ENCODE measurements at places on chromosomes 16 and 17. TPM values are rescaled to one million over a fixed set of nuclear protein-coding genes. Genes with fewer than 3 reads are reported as not detected.

The OTOP3 gene
- not detected for total RNA-seq

The EIF3C gene
- total RNA-seq: 144 TPM

The OTOP2 gene
- not detected for total RNA-seq

The NACA2 gene
- total RNA-seq: not detected

The SEC14L5 gene
- total RNA-seq: under 0.01 TPM

The MMP15 gene
- total RNA-seq: 14.8 TPM

The GALR2 gene
- not detected for total RNA-seq

The MT1E gene
- 79.6 TPM for total RNA-seq

The CCDC154 gene
- total RNA-seq: 0.30 TPM

The ELMO3 gene
- total RNA-seq: 0.42 TPM

The NOTUM gene
- not detected for total RNA-seq

The PRSS22 gene
- not detected for total RNA-seq

The FBXW10 gene
- under 0.01 TPM for total RNA-seq

The ABCC11 gene
- not detected for total RNA-seq

The NPW gene
- 0.65 TPM for total RNA-seq

The FTSJ3 gene
- total RNA-seq: 65.3 TPM

The SALL1 gene
- 0.09 TPM for total RNA-seq

The C1QTNF1 gene
- total RNA-seq: 283 TPM

The NPIPB6 gene
- total RNA-seq: 1.5 TPM

The PGS1 gene
- total RNA-seq: 40.4 TPM

The MMP28 gene
- 1.3 TPM for total RNA-seq

The SLC47A2 gene
- total RNA-seq: not detected

The IRX5 gene
- 0.60 TPM for total RNA-seq

The PITPNM3 gene
- total RNA-seq: 0.78 TPM

The OR3A3 gene
- not detected for total RNA-seq

The USP32 gene
- 57.9 TPM for total RNA-seq

The SLC22A31 gene
- 8.6 TPM for total RNA-seq

The TP53TG3F gene
- total RNA-seq: not detected

The RAD51D gene
- 9.7 TPM for total RNA-seq

The CD68 gene
- total RNA-seq: 5.6 TPM

The C16orf54 gene
- not detected for total RNA-seq

The MAP3K3 gene
- 27.6 TPM for total RNA-seq

The KRT10 gene
- total RNA-seq: 4.3 TPM

The CHTF8 gene
- 67.8 TPM for total RNA-seq

The CHAD gene
- not detected for total RNA-seq

The SLC35G6 gene
- total RNA-seq: not detected

The ATP2A1 gene
- 1.0 TPM for total RNA-seq

The CACNG3 gene
- not detected for total RNA-seq

The ZNF598 gene
- total RNA-seq: 29.6 TPM

The CLEC3A gene
- not detected for total RNA-seq

The TP53TG3C gene
- total RNA-seq: not detected

The MYH8 gene
- total RNA-seq: 0.09 TPM

The RCVRN gene
- total RNA-seq: not detected

The CCL1 gene
- total RNA-seq: not detected

The KCNJ16 gene
- not detected for total RNA-seq

The SRSF1 gene
- total RNA-seq: 382 TPM

The HOXB7 gene
- total RNA-seq: 3.3 TPM

The HP gene
- not detected for total RNA-seq

The ZCCHC14 gene
- 11.4 TPM for total RNA-seq

The TGFB1I1 gene
- total RNA-seq: 47.8 TPM

The SLC16A11 gene
- total RNA-seq: not detected

The KRTAP3-1 gene
- not detected for total RNA-seq

The ENO3 gene
- 4.9 TPM for total RNA-seq
